ENCODE measurements at places on chromosomes 2 and 18.

DNA sequence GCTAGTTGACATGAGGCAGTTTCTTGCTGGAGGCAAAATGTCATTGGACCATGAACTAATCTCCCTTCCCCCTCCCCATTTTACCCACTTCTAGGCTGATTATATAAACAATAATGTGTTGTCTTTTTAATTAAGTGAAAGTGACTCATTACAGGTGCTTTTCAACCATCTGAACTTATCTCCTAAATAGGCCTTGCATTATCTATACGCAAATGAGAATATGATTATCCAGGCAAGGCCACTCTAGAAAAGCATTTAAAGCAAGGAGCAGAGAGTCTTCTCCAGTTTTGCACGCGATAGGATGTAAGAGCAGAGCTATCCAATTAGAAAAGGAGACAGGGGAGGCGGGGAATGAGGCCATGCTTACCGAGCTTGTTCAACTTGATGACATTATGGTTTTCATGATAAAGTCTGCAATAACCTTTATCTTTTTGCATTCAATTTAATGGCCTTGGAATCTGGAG is 286.1 kb upstream of the SIX3 start:
- peaks cover 2% of the 10 kb centered on the region for H3K4me1 ChIP-seq
- DNase-seq: no peak
- H3K4me3 ChIP-seq: no peak overlapping the region
- no peaks in the 10 kb centered on the region for H3K27me3 ChIP-seq
- no peak overlapping the region for H3K27ac ChIP-seq

DNA sequence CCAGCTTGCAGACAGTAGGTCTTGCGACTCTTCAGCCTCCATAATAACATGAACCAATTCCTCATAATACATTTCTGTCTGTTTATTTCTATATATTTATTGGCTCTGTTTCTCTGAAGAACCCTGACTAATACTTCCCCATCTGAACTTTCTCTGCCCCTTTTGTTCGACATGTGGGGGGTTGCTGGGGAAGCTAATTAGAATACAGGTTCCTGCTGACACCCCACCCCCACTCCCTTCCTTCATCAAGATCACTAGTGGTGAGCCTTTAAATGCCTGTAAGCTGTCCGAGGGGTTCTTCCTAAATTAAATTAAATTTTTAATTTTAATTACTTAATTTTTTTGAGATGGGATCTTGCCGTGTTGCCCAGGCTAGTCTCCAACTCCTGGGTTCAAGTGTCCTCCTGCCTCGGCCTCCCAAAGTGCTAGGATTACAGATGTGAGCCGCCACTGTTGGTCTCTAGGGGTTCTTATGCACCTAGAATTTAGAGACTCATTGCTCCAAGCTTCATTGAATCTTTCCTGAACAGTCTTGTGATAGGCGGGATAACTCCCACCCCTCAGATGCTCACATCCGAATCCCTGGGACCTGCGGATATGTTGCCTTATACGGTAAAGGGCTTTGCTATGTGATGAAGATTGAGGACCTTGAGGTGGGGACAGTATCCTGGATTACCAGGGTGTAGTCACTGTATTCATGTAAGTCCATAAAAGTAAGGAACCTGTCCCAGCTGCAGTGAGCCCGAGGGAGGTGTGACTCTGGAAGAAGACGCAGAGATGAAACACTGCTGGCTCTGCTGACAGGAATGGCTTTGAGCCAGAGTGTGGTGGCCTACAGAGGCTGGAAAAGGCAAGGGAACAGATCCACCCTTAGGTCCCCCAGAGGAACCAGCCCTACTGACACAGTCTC is 26.2 kb downstream of the HPCAL1 start:
- H3K4me3 ChIP-seq: no peak overlapping the region
- peaks cover 16% of the 10 kb centered on the region for H3K36me3 ChIP-seq
- peaks cover 57% of the 10 kb centered on the region for H3K4me1 ChIP-seq
- no peaks in the 10 kb centered on the region for H3K27me3 ChIP-seq
- DNase-seq: no peak

- DNase-seq: no peak
- H3K4me3 ChIP-seq: no peak overlapping the region
- peaks cover 12% of the 10 kb centered on the region for H3K36me3 ChIP-seq
- H3K4me1 ChIP-seq: no peaks in the 10 kb centered on the region
- H3K27me3 ChIP-seq: no peaks in the 10 kb centered on the region
Observed at GRCh38 chr2:10518470-10519393, 70.6 kb upstream of the ODC1 start.

DNA sequence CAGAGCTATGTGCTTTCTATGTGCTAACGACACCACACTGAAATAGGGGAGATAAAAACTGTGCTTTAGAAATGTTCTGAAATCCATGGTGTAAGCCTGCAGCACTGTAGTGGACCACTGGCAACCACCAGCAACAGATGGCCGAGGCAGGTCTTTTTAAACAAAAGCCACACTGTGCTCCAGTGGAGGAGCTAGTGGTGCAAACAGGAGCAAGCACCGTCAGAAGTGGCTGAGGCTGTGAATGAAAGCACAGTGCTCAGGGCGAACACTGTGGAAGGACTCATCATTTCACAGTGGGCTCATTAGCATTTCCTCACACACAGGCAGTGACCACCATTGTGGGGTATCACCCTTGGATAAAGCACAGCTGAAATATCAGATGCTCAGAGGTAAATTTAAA is 22.9 kb upstream of the MTX2 start:
- H3K4me3 ChIP-seq: no peak overlapping the region
- no peak for DNase-seq
- H3K36me3 ChIP-seq: no peaks in the 10 kb centered on the region
- no peak overlapping the region for H3K27ac ChIP-seq
- H3K4me1 ChIP-seq: no peaks in the 10 kb centered on the region
- peaks cover 12% of the 10 kb centered on the region for H3K27me3 ChIP-seq

All from activated CD4-positive, alpha-beta memory T cell treated with anti-CD3 and anti-CD28 coated beads, Interleukin-2, amount 10 ng/mL, durations not matched to agents 7 days and 5 days (primary cell).